Activated CD8-positive, alpha-beta memory T cell treated with anti-CD3 and anti-CD28 coated beads for 1 hour (primary cell): ENCODE measurements at places on chromosomes 11 and 22.

- DNase-seq, result no peak
These were observed 19.5 kb downstream of the BRSK2 start for GRCh38 chr11:1409108-1409851.

DNA sequence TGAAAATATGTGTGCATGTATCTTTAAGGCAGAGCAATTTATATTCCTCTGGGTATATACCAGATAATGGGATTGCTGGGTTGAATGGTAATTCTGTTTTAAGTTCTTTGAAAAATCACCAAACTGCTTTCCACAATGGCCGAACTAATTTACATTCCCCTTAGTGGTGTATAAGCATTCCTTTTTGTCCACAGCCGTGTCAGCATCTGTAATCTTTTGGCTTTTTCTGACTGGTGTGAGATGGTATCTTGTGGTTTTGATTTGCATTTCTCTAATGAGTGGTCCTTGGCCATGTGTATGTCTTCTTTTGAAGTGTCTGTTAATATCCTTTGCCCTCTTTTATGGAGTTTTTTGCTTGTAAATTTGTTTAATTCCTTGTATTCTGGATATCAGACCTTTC, 24.3 kb downstream of the CCDC15 start:
- no peak for DNase-seq

DNA sequence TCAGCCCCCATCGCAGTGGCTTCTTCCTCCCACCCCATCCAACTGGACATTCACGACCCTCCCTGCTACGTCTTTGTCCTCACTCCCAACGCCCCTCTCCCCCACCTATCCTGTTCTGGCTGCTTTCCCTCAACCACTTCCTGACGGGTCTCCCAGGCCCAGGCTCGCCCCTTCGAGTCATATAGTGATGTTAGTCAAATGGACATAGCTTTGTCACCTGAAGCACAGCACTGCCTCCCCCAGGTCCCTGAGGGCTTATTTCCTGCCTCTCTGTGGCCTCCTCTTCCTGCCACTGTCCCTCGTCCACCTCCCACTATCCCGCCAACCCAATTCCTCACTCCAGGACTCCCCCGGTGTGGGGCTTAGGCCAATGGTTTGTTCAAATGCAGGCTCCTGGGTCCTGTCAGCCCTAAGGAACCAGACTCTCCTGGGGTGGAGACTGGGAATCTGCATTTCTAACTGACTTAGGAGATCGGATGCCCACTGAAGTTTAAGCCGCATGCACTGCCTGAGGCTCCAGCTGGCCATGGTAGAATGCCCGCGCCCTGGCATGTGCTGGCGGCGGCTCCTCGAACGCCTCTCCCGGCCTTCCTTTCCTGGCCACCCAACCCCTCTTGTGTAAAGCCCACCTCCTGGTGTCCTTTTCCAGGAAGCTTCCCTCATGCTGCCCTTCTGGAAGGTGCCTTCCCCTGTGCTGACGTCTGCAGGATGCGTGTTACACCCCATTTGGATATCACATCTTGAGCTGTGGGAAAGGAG, 18.3 kb downstream of the SUN2 start:
- no peak for DNase-seq

GRCh38 chr11:43879789-43880639, 617 bp upstream of the ALKBH3 start:
- DNase-seq, result no peak

DNA sequence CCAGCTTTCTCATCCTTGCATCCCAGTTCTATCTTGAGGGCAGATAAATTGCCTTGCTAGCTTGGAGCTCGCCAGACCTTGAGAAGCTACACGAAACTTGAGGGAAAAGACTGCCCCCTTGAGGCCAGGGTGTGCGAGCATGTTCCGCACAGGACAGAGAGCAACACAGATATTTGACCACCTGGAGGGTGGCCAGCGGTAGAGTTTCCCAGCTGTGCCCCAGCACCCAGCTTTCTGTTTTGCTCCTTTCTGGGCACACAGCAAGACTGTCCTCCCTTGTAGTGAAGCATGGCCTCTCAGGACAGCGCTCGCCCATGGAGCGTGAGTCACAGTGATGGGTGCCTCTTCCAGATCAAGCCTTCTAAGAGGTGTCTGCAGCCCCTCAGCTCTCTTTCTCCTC, 23.5 kb downstream of the SPATA19 start:
- no peak for DNase-seq

DNA sequence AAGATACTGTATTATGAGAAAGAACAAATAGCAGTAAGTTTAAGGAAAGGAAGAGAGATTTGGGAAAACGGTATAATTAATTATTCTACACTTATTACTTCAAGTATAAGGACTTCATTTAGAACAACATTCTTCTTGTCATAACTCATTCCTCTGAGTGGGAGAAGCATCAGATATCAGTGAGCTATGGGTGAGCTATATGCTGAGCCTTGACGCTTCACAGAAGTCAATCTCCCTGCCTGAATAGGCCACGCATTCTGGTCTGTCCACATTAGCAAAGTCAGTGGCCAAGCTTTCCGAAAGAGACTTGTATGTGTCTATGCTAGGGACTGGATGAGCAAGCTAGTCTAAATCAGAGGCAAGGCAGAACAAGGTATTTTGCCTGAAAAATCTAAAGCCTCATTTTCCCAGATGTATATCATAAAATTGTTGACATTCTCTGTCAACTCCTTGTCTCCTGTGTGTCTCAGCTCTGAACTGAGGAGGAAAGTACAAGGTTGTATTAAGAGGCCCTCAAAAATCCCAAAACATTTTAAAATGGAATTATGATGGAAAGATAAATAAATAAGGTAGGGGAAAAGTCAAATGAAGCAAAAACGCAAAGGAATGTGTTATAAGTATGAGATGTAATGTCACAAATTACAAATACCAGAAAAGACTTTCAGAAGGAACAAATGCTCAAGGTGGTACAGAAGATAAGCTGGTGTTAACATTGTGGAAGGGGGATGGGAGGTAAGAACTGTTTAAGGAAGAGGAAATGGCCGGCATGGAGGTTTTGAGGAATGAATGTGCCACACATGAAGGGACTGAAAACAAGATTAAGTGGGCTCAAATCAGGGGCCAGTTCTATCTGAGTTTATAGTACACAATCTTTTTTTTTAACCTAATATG, 1.4 kb downstream of the OR52N2 start:
- DNase-seq, result no peak

DNA sequence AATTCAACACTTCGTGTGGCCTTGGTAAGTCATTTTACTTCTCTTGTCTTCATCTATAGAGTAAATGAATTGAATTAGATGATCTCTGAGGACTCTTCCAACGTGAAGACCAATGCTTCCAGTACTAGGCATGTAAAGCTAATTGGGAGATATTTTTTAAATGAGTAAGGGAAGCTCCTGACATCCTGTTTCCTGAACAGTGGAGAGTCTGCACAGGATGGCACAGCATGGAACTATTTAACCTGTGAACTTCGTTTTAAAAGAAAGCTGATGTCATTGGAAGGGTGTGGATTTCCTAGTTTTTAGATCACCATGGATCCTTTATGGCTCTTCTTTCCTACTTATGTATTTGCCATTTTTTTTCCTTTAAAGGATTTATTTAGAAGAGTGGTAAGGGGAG, 48.4 kb upstream of the HSD17B12 start:
- no peak for DNase-seq
